ENCODE measurements at places on chromosomes 5 and 9.

DNA sequence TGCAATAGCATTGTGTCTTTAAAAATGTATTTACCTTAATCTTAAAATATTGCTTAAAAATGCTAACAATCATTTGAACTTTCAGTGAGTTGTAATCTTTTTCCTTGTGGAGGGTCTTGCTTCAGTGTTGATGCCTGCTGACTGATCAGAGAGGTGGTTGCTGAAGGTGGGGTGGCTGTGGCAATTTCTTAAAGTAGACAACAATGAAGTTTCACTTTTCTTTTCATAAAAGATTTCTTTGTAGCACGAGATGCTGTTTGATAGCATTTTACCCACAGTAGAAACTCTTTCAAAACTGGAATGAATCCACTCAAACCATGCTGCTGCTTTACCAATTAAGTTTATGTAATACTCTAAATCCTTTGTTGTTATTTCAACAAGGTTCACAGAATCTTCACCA, 50.8 kb downstream of the NR3C1 start:
- DNase-seq, result no peak

DNA sequence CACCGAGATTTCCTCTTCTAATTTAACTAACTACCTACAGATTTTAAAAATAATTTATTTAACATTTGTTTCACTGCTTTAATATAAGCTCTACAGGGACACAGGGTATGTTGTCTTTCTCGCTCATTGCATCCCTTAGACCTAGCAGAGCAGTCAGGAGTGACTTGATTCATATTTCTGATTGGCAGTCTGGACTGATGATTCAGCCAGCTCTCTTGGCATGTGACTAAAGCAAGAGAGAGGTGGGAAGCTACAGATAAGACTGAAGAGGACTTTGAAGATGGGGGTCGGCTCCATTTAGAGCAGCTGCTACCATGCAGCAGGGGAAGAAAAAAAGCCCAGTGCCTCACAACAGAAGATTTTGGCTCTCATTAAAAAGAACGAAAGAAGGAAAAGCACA, 173.4 kb upstream of the STK32A start:
- DNase-seq, result no peak

DNA sequence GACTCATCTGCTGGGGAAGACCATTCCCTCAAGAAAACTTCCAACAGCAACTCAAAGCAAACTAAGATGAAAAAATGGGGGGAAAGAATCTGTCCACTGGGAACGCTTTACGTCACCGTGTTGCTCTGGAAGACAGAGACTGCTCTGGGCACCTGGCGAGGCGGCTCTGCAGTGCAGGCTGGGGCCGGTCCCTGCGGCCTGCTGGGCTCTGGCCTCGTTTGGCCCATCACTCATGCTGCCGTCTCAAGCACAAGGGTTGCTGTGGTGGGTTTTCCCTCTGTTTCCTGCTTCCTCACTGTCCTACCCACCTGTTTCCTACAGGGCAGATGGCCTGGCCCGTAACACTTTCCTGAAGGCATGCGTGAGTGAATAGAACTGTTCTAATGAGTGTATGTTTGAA, 92.9 kb upstream of the OTULINL start:
- no peak for DNase-seq

DNA sequence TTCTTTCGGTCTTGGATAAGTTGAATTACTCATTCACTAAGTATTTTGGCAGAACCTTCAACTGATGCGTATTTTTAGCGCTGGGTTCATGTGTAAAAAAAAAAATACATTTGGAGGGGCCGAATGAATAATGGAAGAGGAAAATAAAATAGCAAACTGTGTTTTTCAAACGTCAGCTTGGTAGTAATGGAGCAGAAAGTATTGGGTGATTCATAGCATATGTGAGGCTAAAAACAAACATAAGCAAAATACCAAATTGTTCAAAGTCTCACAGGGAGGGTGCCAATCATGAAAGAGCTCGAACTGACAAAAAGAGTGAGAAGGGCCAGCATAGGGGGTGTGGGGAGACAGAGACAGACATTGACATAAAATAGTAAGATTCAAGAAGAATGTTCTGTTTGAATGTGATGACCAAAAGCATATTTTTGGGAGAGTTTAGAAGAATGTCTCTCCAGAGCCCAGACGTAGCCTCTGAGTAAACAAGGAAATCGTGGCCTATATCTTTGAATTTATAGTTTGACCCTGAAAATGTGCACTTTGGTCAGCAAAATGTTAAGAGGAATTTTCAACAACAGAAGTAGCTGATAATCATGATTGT, 174.9 kb upstream of the HMHB1 start:
- DNase-seq, result peak; percentile 84

DNA sequence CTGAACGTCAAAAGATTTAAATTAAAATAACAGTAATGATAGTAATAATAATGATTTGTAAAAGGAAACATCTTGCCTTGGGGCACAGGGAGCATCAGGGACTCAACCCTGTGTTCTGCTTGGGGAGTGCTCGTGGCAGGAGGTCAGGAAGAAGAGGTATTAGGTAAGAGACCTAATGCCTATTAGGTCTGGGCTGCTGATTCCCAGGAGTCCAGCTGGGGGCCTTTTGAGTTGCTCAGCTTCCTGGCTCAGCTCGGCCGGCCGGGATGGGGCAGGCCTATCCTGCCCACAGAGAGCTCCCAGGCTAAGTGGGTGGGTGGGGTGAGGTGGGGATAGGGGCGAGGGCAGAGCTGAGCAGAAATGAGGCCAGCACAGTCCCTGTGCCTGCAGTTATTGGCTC, 17.5 kb downstream of the LMX1B start:
- no peak for DNase-seq

DNA sequence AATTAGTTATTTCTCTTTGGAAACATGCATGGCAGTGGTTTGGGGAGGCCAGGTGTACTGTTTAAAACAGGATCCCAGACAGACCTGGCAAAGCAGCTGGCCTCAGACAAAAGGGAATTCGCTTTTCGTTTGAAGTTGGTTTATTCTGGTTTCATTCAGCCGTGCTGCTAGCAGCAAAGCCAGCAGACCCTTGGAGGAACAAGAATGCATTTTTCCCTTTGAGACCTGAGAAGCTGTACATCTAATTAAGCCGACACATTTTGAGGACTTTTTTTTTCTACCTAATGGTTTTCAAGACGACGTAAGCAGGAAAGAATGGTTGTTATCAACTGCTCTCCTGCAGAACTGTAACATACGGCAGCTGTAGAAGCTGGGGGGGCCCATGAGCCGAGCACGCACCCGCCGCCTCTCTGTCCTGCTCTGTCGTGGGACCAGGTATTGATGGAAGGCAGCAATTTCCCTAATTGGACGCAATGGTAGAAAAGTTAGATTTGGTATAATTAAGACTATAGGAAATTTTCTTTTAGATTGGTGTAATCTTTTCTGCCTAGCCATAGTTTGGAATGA, 13.6 kb downstream of the PLEKHG4B start:
- no peak for DNase-seq

DNA sequence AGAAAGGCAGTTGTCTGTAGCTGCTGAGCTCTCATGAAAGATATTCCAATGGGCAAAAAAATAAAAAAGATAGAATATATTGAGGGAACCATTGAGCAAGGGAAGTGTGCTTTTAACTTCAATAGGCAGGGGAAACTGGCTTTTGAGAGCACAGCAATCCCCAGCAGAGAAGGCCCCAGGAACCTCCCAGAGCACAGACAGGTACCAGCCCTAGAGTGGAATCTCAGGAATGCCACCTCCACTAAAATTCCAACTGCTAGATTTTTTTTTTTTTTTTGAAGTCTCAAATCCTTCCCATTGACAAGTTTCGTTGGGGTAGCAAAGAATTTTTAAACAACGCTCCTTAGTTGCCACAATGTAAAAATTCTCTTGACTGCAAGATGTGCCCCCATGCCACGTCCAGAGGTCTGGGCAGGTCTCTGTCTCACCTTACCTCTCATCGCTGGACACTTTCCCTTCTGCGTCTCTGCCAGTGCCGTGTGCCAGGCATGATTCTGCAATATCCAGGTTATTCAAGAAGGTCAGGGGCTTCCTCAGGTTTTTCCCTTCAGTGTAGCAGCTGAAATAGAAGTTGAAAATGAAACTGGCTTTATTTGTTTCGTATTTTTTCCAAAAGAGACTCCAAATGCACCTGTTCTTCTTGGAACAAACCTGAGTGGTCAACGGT, 64.2 kb upstream of the IRX1 start:
- DNase-seq, result no peak

GRCh38 chr5:55278778-55279177, 28.7 kb downstream of the DHX29 start:
- DNase-seq, result peak; percentile 79

DNA sequence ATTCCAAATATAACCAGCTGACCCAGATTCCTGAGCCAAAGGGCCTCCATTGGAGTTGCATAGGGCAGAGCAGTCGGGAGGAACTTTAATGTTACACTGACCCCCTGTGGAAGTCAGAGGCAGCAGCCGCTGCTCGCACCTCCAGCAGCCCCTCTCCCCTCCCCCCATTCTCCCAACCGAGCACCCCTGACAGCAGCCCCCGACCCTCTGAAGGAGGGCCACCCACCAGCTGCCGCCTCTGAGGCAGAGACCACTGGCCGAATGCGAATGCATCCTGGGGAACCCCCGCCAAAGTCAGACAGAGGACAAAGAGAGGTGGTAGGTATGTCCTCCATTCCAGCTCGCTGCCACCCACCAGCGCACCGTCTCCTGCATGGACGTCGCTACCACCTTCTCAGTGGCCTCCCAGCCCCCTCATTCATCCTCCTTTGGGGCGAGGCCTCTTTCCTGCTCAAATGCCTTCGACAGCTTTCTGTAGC, 231.0 kb downstream of the CDK5RAP2 start:
- peak; percentile 34 for DNase-seq

GRCh38 chr9:127899128-127899943, at the start of gene ST6GALNAC6:
Gene ST6GALNAC6, minus strand, starts transcription at chr9:127899603. Its CDS starts 1,622 bp downstream, at chr9:127897981.
- peak; percentile 79 for DNase-seq

DNA sequence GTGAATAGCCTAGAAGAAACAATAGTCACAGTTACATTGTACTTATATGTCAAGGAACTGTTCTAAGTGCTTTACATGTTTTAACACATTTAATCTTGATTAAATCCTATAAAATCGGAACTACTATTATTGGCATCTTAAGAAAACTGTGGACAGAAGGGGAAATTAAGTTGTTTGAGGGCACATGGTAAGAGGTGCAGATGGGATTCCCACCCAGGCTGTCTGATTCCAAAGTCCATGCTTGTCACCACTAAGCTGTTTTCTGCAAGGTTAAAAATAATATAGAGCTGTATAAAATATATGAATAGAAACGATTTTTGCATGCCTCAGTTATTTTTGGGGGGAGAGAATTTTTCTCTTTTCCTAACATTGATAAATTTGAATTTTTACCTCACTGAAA, 194.6 kb upstream of the KLF9 start:
- no peak for DNase-seq

- peak; percentile 37 for DNase-seq
These were observed 861 bp downstream of the NTRK2 start for GRCh38 chr9:84670138-84671041.

DNA sequence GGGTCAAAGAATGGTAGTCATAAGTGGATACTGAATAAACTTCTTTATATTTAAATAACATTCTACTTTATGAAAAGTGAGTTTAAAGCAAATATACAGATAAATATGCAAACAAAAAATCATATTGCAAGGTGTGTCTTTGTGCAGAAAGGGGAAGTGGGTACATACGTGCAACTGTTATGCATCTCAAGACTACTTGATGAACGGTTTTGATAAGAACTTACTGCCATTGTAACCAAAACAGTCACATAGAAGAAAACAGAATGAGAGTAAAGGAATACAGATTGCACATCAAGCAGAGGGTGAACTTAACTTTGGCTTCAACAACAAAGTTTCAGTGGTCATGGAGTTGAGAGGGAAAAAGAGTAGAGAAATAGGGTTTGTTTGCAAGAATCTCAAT, 9.9 kb downstream of the CAMK4 start:
- no peak for DNase-seq

DNA sequence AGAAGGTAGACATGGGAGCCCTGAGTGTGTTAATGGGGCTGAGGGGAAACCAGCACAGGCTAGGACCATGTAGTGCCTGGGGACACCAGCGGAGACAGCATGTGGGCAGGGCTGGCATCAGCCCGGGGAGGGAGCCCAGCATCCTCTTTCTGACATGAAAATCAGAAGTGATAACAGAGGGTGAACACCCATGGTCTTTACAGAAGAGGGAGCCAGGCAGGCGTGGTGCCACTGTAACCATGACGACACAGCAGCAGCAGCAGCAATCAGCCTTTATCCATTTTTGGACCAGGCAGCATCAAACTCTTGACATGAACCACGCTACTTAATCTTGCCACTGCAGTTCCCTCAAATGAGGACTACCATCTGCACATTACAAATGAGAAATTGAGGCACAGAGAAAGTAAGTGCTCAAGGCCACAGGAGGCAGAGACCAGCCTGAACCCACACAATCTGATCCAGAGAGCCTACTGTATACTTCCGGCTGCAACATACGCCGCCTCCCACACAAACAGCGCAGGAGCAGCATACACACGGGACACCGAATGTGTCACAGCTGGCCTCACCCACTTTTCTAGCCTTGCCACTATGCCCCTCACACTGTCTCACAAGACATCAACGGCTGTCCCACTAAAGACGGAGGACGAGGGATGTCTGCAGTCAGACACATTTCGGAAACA, 23.8 kb downstream of the CAMSAP1 start:
- DNase-seq, result no peak

DNA sequence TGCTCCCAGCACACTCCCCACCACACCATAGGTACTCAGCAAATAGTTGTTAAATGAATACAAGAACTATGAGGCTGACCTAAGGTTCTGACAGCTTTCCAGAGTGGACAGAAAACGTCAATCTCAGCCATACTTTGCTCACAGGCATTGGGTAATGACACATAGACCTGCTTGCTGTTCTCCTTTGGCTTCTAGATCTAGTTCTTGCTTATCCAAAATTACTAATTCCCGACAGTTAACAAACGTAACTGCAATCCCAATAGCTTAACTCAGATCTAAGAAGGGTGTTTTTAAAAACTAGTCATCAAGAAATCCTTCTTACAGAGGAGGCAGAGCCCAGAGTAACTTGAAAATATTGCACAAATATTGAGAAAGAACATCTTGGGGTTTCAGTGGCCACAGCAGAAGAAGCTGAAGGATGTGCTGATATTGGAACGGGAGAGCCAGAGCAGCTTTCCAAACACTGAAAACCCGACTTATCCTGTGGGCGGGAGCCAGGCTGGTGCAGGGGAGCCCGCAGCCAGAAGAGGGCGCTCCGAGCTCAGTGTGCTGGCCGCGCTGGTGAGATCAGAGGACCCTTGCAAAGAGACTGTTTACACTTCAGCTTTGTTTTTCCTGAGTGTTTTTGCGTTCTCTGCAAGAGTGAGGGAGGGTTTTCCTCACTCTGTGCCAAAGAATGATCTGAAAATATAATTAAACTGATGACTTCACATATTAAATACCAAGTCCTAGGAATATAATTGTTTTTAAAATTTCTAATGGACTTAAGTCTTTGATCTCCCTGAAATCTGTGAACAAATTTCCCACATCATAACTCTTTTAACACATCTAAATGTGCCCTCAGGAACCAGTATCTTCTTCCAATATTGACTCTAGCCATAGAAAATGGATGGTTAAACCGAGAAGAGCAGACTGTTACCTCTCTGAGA, 30.3 kb downstream of the FGF1 start:
- DNase-seq, result peak; percentile 69
